ENCODE measurements at places on chromosomes 5 and 9.

DNA sequence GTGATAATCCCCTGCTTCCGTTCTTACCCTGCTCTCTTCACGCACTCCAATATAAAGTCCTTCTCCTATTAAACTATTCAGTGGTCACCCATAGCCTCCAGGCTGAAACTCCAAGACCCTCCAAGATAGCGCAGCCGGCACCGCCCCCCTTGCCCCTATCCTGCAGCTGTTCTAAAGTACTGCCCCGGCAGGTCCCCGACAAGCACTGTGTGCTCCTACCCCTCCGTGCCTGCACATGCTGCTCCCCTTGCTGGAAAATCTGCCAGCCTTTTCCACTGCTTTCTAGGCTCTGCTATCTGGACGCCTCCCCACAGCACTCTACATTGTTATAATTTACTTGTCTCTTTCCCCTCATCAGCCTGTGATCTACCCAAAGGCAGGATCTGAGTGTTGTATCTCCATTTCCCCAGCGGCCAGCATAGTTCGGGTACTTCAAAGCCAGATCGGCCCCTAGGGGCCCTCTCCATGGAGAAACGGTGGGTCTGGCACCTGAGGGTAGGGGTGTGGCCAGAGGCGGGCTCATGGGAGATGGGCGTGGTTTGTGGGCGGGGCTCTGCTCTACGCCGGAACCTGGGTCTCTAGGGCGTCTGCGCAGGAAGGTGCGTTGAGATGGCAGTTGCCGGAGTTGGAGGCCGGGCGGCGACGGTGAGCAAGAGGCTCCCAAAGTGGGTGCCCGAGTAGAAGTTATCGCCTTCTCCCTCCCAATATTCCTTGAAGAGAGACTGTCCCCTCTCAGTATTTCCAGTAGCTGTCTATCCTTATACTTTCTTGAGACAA lies 83.5 kb upstream of the RUSC2 start:
- DNase-seq, result peak; percentile 8

GRCh38 chr5:60541980-60542379 lies 158.0 kb downstream of the DEPDC1B start:
- no peak for DNase-seq

DNA sequence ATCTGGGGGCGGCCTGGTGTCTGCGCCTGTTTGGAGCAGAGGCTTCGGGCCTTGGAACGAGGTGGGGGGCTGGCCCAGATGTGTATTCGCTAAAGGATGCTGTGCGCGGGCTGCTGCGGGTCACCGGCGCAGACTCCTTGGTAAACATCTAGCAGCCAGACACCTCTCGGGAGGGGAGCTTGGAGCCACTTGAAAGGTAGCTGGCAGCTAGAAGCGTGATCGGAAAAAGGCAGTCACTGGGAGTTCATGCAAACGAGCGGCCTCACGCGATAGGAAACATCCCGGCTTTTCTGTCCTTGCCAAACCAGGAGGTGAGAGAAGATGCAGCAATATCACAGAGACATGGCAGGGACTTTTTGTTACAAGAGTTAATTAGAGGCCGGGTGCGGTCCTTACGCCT lies 8.1 kb downstream of the LAMC3 start:
- DNase-seq, result no peak

- DNase-seq, result no peak
Observed at GRCh38 chr5:158070859-158071258, 211.9 kb upstream of the CLINT1 start.

DNA sequence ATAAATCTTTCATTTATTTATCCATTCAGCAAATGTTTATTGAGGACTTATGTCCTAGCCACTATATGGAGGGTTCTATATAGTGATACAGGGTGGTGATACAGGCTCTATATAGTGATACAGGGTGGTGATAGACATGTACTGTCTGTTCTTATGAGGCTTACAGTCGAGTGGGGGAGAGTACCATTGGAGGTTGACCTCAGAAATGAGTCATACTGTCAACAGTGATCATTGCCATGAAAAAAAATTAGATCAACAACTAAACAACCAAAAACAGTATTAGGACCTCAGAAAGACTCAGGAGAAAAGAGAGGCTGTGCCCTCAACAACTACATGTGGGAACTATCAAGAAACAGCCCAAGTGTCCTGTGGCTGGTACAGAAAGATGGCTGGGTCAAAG lies 22.0 kb downstream of the PAPPA start:
- no peak for DNase-seq

DNA sequence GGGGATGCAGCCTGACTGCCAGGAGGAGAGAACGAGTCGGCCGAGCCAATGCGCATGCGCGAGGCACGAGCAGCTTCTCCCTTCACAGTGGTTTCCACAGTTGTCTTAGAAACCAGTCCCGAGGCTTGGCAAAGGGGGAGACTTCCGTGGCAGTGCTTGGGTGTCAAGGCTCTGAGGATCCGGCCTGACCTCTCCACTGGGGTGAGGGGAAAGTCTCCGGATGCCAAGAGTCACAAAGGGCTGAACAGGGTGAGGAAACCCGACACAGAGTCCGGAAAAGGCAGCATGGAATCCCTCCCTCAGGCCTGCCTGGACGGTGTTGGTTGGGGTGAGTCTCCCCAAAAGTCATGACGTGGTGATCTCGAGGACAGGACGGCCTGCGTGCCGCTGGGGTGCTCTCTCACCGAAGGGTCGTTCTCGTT lies 475.5 kb downstream of the SPATA31A7 start:
- no peak for DNase-seq

- DNase-seq, result no peak
Observed at GRCh38 chr5:175867587-175868347, 3.6 kb upstream of the CPLX2 start.

DNA sequence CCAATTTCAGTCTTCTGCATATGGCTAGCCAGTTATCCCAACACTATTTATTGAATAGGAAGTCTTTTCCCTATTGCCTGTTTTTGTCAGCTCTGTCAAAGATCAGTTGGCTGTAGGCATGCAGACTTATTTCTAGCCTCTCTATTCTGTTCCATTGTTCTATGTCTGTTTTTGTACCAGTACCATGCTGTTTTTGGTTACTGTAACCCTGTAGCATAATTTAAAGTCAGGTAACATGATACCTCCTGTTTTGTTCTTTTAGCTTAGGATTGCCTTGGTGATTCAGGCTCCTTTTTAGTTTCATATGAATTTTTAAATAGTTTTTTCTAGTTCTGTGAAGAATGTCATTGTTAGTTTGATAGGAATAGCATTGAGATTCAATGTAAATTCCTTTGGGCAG lies 104.9 kb upstream of the SLCO6A1 start:
- DNase-seq, result no peak

GRCh38 chr9:91349115-91349555 lies 12.6 kb downstream of the AUH start:
- no peak for DNase-seq

DNA sequence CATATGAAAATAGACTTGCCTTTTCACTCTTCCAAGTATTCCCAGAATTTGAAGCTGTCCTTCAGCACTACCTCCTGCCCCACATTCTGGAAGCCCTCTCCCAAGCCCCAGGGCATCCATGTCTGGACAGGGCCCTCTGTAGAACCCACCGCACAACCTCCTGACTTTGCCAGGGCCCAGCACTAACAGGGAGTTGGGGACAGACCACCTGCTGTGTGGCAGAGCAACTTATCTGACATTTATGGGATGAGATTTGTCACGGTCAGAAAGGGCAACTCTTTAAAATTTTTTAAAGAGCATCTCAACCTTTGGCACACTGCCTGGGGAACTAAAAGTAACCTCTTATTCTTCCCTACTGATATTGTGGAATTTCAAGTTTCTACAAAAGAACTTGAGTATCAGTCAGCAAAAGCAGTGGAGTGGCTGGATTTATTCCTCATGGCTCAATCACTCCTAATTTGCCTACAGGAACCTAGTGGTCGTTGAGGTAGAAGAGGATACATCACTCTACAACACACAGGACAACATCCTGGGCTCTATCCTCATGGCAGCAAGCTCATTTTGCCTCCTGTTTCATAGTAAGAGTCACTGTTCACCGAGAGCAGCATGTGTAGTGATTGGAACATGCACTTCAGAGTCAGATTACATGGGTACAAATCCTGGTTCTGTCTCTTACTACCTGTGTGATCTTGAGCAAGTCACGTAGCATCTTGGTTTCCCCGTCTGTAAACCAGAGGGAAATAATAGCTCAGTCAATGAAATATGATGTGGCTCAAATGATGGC lies 285.3 kb downstream of the ENC1 start:
- no peak for DNase-seq

- DNase-seq, result no peak
Observed at GRCh38 chr9:134765785-134766184, 114.8 kb upstream of the FCN2 start.

DNA sequence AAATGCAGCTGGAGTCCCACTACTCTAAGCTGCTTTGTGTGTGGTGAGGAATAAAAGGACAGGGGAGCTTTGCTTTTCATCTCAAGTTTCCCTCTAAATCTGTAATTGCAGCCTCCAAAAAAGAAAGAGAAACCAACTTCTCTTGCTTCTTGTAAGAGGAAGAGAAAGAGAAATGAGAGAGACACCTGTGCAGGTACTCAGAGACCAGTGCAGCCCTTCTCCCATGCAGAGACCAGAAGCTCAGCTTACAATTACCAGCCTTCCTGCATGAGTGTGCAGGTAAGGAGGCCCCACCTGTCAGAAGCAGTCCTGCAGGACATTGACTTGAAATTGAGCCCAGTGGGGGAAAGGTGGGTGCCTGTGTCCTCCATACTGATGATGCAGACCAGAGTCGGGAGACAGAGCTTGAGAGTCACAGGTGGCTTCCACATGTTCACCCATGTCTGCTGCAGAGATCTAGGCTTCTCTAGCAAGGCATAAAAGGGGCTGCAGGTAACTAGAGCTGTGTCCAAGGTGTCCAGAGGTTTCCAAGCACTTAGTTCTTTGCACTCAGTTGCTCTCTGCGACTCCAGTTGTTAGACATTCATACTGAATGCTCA lies 15.3 kb upstream of the MED10 start:
- DNase-seq, result no peak

DNA sequence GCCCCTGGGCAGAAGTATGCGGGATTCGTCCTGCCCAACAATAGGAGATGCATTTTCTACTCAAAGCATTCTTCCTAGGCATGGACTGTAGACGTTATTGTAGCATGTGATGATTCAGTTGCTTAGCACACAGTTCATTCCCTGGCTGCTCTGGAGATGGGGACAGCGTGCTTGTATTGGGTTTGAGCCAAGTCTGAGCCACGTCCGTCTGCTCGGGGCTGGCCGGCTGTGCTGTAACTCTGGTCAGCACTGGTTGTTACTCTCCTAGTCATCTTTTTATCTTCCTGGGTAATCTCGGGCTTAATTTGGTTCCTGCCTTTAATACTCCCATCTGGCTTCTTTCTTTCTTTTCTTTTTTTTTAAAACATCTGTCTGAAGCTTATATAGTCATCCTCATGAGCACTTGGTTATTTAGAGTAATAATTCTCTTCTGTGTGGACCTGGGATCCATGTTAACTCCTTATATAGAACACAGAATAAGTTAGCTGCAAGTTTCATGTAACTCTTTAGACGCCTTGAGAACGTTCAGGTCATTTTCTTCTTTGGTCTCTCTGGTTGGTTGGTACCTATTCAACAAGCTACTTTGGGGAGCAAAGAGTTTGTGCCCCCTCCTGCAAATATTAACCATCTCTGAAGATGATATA lies 118.8 kb upstream of the RPS23 start:
- no peak for DNase-seq

DNA sequence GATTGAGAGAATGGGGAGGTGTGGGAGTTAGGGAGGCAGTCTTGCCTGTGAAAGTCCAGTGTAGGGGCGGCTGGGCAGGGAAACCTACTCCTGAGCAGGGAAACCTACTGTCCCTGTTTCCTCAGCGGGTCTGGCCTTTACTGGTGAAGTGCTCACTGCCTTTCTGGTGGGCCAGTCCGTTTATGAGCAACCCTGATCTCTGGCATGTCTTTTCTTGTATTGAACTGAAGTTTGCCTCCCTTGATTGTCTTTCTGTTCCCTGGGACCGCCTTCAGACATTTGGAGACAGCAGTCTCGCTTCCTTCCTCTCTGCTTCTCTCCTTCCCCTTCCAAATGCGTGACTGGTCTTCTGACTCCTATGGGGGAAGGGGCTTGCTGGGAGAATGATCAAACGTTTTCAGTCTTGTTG lies 2.9 kb downstream of the SNX18 start:
- DNase-seq, result no peak

DNA sequence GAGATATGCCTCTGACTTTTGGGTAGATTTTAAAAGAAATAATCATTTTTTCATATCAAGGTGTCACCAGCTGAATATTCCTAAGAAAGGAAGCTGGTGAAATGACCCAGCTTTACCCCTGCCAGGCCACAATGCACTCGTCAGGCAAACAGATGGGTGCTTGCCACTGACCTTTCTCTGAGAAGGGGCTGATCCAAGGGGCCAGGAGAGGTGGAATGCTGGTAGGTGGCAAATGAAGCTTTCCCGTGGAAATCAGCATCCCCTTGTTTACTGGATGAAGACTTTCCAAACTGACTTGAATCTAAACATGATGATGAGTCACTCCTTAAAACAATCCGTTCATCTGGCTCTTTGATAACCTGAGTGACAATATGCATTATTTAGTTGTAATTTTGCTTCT lies 44.3 kb upstream of the PLPP6 start:
- no peak for DNase-seq

GRCh38 chr5:52809884-52810283 lies 22.2 kb downstream of the ITGA1 start:
- no peak for DNase-seq

Data from activated CD4-positive, alpha-beta T cell treated with anti-CD3 and anti-CD28 coated beads, Interleukin-2, amount 50 U/mL, for 1 hour (primary cell).